ENCODE measurements at places on chromosomes 1 and 21.

GRCh38 chr1:89588480-89588879, 44.4 kb upstream of the LRRC8C start:
- no peak for DNase-seq

- DNase-seq, result no peak
Measured at GRCh38 chr1:46508757-46509156, 19.1 kb downstream of the DMBX1 start.

- no peak for DNase-seq
Measured at GRCh38 chr1:159786465-159786864, 5.7 kb downstream of the DUSP23 start.

DNA sequence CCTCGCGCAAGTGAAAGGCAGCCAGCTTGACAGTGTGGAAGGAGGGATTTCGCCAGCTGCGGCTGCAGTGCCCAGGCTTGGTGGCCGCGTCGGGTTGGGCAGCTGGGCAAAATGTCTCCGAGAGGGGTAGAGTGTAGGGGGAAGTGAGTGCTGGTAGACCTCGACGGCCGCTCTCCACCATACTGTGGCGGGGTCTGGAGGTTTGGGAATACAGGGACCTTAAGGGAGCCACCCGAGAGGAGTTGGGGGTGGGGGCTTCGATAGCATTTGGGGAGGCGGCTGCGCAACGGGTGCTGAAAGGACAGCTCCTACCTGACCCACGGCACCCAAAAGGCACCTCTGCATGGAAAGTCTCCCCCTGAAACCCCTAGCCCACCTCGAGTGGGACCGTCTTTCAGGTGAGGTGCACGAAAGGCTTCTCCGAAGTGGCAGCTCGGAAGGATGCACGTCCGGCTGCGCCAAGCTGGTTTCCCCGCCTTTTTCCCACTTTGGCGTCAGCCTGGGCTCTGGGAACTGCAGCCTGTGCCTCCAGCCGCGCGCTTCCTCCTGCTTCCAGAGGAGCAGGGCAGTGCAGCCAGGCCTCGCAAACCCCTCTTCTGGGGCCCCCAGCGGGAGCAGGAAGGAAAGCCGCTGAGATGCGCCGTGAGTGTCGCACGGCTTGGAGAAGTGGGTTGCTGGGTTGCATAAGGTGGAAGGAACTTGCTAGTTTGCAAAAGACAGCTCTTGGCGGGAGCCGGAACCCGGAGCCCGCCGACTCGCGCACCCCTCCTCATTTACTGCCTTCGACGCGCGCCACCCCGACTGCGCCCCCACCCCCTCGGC, 531 bp upstream of the HMGN2 start:
- DNase-seq, result peak; percentile 70

DNA sequence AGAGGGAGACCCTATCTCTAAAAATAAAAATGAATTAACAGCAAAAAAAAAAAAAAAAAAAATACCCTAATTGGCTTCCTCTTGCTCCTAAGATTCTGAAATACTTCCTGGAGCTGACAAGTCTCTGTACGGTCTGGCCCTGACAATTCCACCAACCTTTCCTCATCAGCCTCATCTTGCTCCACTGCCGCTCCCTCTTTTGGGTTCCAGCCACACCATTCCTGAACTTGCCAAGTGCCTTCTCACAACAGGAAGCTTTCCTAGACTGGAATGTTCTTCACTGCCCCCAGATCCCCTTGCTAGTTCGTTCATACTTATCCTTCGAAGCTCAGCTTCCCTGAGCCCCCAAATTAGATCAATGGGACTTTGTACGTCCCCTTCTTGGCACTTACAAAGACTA, 37.0 kb downstream of the AKNAD1 start:
- DNase-seq, result no peak

GRCh38 chr1:8205771-8206170, 112.1 kb upstream of the SLC45A1 start:
- DNase-seq, result no peak

GRCh38 chr1:165671526-165671925, 26.8 kb downstream of the ALDH9A1 start:
- no peak for DNase-seq

DNA sequence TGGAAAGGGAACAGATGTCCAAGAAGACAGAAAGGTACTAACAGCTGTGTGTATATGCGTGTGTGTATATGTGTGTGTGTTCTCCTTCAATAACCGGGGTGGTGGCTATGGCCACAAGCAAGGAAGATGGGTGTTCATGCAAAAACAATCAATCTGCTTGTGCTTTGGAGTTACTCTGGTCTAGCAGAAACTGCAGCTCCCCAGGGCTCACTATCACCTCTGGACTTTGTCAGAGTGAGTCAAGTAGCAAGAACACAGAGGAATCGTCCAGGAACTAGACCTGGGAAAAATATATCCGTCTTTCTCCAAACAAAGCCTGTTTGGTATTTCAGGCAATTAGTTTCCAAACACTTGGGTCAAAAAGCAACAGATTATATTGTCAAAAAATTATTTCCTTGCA, 68.6 kb downstream of the GNG12 start:
- no peak for DNase-seq

DNA sequence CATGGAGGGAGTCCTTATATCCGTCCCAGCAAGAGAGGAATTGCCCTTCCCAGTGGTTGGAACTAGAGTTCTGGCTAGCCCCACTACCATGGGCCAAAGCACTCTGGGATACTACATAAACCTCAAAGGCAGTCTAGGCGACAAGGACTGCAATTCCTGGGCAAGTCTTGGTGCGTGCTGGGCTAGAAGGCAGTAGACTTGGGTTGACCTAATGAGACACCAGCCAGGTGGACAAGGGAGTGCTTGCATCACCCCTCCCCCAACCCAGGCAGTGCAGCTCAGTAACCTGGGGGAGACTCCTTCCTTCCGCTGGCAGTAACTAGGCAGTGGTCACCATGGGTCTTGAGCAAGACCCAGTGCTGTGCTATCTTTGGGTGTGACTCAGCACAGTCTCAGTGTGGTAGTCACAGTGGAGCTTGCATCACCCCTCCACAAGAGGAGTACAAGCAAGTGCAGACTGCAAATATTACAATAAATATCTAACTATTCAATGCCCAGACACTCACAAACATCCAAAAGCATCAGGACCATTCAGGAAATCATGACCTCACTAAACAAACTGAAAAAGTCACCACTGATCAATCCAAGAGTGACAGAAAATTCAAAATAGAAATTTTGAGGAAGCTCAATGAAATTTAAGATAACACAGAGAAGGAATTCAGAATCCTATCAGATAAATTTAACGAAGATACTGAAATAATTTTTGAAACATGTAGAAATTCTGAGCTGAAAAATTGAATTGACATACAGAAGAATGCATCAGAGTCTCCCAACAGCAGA, 84.7 kb upstream of the LYPLAL1 start:
- DNase-seq, result no peak

DNA sequence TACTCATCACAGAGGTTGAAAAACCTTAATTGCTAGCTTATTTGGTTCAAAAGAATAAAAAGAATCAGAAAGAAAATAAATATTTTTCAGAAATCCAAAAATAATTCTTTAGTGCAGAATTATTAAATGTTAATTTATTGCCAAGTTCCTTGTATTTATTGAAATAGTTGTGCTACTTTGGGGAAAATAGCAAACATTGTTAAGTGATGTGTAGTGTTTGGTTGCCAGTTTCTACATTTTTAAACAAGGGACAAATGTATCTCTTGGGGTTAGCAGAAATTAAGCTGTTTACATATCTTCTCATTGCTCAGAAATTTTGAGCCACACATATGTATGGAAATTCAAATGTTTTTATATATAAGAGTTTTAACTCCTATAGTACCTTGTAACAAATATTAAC, 775.0 kb downstream of the USP25 start:
- DNase-seq, result no peak

- no peak for DNase-seq
Measured at GRCh38 chr1:85692730-85693314, 15.4 kb downstream of the ZNHIT6 start.

DNA sequence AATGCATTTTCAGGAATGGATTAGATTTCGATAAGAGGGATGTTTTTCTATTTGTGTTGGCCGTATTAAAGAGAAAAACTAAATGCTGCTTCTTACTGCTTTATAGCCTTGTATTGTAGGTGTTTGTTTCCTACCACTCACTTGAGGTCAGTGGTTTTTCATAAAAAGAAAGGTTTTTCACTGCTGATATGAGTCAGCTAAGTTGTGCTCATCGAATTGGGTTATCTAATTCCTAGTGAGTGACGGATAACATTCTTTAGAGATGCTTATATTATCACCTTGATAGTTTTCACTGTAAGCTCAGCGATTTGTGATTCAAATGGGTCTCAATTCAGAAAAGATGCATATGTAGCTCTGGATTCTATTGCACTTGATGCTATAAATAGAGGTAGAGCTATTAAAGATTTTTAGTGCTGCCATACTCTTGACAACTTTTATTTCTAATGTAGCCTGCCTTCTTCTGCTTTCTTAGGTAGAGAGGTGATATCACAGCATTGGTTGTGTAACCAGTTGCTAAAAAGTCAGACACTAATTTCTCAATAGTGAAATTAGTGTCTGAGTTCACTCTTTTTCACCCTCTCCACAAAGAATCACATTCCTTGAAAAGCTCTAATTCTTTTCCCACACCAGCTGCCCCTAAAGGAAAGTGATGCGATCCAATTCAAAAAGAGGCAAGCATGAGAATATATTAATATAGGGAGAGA, 180.0 kb downstream of the RASAL2 start:
- DNase-seq, result no peak

GRCh38 chr1:148318123-148318903, 164.8 kb downstream of the PPIAL4G start:
- DNase-seq, result no peak

DNA sequence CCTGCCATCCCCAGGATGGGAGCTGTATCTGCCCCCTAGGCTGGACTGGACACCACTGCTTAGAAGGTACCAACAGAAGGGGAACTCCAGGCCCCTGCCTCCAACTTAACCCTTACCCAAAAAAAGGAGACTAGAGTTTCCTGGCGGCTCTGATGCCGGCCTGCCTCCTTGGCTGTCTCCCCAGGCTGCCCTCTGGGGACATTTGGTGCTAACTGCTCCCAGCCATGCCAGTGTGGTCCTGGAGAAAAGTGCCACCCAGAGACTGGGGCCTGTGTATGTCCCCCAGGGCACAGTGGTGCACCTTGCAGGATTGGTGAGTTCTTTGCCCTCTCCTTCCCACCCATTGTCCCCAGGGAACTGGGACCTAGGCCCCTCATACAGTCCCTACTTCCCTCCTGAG, 8.1 kb upstream of the LRRC71 start:
- no peak for DNase-seq

DNA sequence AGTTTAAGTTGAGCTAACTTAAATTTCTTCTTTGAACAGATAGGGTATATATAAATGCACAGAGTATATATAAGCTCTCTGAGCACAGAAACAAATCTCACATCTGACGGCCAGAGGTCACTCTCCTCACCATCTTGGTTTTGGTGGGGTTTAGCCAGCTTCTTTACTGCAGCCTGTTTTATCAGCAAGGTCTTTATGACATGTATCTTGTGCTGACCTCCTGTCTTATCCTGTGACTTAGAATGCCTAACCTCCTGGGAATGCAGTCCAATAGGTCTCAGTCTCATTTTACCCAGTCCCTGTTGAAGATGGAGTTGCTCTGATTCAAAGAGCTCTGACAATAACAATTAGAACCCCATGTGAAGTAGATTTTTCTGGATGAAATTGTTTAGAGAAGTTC, 1.6 kb upstream of the MOV10 start:
- no peak for DNase-seq

GRCh38 chr1:16211824-16212223, 628 bp downstream of the ARHGEF19 start:
- DNase-seq, result no peak

DNA sequence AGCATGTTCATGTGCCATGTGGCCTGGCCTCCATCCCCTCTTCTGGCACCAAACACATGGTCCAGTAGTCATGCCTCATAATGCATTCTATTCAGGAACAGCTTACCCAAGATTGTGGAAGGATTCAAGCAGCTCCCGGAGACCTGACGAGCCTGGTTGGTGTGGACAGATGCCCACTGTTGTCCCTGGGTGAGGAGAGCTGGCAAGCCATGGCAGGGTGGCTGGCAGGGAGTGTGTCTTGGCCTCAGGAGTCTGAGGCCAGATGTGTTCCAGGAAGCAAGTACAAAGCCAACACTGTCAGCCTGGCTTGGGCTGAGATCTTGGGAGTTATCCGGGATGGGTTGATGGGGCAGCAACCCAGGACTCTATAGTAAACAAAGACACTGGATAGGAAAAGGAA, 7.3 kb upstream of the FABP3 start:
- DNase-seq, result no peak

GRCh38 chr1:115184951-115185331, 95.6 kb upstream of the TSPAN2 start:
- DNase-seq, result no peak

- DNase-seq, result no peak
Measured at GRCh38 chr1:224495866-224496265, 61.3 kb upstream of the WDR26 start.

DNA sequence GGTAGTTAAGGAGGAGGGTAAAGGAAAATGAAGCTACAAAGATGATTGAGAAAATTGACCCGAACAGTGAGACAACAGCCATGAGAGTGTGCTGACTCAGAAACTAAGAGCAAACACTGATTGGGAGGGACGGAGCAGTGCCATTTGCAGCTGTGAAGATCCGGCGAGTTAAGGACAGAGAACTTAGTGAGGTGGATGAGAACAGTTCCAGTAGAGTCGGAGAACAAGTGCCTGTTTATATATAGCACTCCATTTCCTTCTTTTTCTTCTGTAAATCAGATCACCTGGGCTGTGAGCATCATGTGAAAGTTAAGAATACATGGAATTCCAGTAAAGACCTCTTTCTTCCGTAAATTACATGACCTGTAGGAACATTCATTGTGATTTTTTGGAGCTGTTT, 145.7 kb downstream of the KCNK2 start:
- DNase-seq, result no peak

DNA sequence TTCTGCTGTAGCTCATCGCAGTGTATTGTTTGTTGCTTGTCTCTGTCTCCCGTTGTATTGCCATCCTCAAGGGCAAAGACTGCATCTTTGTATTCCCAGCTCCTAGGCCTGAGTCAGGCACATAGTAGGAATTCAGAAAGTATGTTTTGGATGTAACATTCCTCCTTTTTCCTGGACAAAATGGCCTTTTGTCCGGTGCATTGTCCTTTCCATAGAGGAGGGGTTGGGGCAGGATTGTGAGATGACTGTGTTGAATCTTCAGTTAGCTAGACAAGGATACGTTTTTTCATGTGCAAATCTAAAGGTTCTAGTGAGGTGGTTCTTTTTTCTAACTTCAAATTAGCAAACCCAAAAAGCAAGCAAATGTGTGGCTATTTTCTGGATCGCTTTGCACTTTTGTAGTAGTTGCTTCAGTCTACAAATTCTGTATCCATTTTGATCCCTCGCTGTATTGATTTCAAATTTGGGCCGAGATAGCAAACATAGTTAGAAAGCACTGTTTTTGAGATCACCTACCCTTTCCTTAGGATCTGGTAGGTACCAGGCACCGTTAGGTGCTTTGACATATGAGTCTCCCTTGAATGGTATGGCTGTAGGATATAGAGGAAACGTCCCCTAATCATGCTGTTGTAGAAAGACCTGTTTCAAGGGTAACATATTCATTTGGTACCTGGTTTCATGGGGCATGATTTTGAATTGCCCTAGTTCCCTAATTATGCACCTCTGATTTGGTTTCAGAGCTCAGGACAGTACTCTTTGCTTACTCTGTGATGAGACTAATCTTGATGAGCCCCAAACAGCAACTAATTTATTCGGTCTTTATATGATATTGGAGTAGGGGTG, 1.2 kb downstream of the PPP1R8 start:
- peak; percentile 18 for DNase-seq

- DNase-seq, result no peak
Measured at GRCh38 chr1:162753998-162754585, 36.4 kb upstream of the HSD17B7 start.

GRCh38 chr1:38296047-38296446, 249.5 kb upstream of the POU3F1 start:
- no peak for DNase-seq
